ENCODE measurements at places on chromosomes 3 and 15. TPM values are rescaled to one million over a fixed set of nuclear protein-coding genes. Genes with fewer than 3 reads are reported as not detected.

DNA sequence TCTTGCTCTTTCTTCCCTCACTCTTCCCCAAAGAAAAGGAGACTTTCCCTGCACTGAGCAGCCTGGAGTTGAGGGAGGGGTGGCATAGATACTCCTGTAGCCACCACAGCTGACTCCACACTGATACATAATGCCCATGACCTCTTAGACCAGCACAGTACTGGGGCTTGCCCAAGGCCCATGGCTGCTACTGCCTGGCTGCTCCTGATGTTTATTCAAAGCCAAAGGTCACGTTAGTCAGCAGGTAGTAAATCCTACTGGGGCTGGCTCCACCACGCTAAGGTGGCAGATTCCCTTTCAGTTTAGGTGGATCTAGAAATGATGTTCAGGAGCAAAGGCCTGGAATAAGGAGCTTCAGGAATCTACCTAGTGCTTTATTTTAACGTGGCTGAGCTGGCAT is 212.7 kb downstream of the C3orf38 start:
- H3K36me3 ChIP-seq = no peaks in the 10 kb centered on the region
- no peaks in the 10 kb centered on the region for H3K4me1 ChIP-seq
- DNase-seq = no peak
- H3K27me3 ChIP-seq = no peaks in the 10 kb centered on the region
- no peak overlapping the region for H3K4me3 ChIP-seq
- no peak overlapping the region for H3K27ac ChIP-seq

DNA sequence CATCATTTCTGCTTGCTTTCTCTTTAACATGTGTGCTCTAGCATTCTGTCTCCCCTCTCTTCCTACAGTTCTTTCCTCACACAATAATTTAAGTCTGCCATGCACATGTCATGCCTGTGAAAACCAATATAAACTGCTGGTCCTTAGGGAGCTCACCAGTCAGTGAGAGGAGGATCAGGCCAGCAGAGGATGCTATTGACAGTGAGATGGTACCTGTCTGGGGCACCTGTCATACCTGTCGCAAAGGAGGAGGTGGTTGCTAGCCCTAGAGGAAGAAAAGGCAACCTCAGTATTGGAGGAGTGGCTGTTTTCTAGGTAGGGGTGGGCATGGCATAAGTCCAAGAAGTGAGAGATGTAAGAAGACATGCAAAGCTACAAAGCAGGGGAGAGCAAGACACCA is 194.6 kb downstream of the GABRG3 start:
- no peak overlapping the region for H3K27ac ChIP-seq
- no peaks in the 10 kb centered on the region for H3K4me1 ChIP-seq
- no peak overlapping the region for H3K4me3 ChIP-seq
- no peaks in the 10 kb centered on the region for H3K27me3 ChIP-seq

DNA sequence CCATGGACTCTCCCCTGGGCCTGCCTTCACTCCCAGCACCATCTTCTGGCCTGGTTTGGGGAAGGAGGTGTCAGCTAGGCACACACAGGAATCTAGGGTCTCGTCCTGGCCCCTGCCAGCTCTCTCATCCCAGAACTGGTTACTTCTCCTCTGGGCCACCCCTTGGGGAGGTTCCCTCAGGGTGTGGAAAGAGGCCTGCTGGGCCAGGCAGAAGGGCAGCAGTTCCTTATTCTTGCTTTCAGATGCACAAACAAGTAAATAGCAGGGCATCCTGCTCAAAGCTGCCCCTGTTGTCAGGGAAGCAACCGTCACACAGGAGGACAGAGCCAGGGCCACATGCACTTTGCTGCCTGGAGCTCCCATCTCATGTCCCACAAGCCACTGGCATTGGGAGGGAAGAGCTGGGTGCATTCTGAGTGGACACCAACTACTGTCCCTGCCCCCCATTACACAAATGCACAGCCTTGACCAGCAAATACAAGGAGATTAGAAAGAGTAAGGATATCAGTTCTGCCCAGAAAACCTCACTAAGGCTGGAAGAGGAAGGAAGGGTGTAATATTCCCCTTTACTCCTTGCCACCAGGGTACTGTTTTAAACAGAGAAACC is 108.8 kb upstream of the HACD2 start:
- DNase-seq = no peak
- no peaks in the 10 kb centered on the region for H3K36me3 ChIP-seq
- no peak overlapping the region for H3K27ac ChIP-seq
- peaks cover 34% of the 10 kb centered on the region for H3K4me1 ChIP-seq
- no peak overlapping the region for H3K4me3 ChIP-seq

The RGMA gene
- polyA plus RNA-seq = 33.6 TPM
